ENCODE measurements at places on chromosomes 5 and 9.

- H3K36me3 ChIP-seq, result no peaks in the 10 kb centered on the region
- no peak for ATAC-seq
- H3K4me1 ChIP-seq, result peaks cover 8% of the 10 kb centered on the region
- peaks cover 54% of the 10 kb centered on the region for H3K27me3 ChIP-seq
Observed at GRCh38 chr5:3590161-3590966, 5.3 kb upstream of the IRX1 start.

DNA sequence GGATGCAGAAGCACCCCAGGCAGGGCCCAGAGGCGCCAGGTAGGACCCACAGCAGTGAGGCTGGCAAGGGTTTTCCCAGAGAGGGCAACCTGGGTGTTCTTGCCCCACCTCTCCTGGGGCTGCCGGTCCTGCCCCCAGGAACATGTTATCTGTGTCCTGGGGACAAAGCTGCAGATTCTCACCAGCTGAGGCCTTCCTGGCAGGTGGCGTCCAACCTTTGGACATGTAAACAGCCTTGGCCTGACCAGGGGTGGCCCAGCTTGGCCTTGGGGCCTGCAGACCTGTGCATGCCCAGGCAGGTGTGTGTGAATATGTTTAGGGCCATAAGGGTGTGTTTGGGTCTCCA, 101.8 kb upstream of the LARP1 start:
- H3K27ac ChIP-seq, result no peak overlapping the region
- H3K4me3 ChIP-seq, result no peak overlapping the region
- peaks cover under 1% of the 10 kb centered on the region for H3K27me3 ChIP-seq
- peaks cover 11% of the 10 kb centered on the region for H3K4me1 ChIP-seq
- ATAC-seq, result no peak

GRCh38 chr9:79769476-79770275, 197.9 kb downstream of the TLE4 start:
- no peaks in the 10 kb centered on the region for H3K36me3 ChIP-seq
- H3K27me3 ChIP-seq, result no peaks in the 10 kb centered on the region
- no peak overlapping the region for H3K4me3 ChIP-seq
- no peak for ATAC-seq
- peak overlapping the region; percentile 49 for H3K27ac ChIP-seq

GRCh38 chr5:155260798-155261197, 247.2 kb downstream of the KIF4B start:
- H3K4me1 ChIP-seq, result no peaks in the 10 kb centered on the region
- H3K4me3 ChIP-seq, result no peak overlapping the region
- no peak overlapping the region for H3K27ac ChIP-seq
- ATAC-seq, result no peak
